H7 (cell line): ENCODE measurements at places on chromosomes 3 and 15. TPM values are rescaled to one million over a fixed set of nuclear protein-coding genes. Genes with fewer than 3 reads are reported as not detected.

Gene GOLGA8T
- total RNA-seq: 0.35 and 1.1 TPM in 2 replicates

Gene FRMD4B
- 1.0 and 1.6 TPM in 2 replicates for total RNA-seq

Gene DNAJB11
- 54.7 and 55.1 TPM in 2 replicates for total RNA-seq

Gene COL7A1
- total RNA-seq: 19.4 and 29.4 TPM in 2 replicates

Gene TUSC7
- total RNA-seq: not detected in 2 replicates

Gene SLC22A13
- total RNA-seq: 0.11 and 0.24 TPM in 2 replicates

Gene SNX33
- 13.3 and 14.3 TPM in 2 replicates for total RNA-seq

Gene BCL6
- total RNA-seq: 2.8 and 6.8 TPM in 2 replicates

Gene CCK
- total RNA-seq: 0.14 TPM in 1 of 2 replicates, not detected in the other

Gene NANOGP8
- 221 and 310 TPM in 2 replicates for total RNA-seq

Gene TMEM40
- 1.8 TPM in 1 of 2 replicates, not detected in the other for total RNA-seq

Gene IL17RB
- total RNA-seq: 7.2 and 8.9 TPM in 2 replicates

Gene TPRG1
- 0.35 and 1.4 TPM in 2 replicates for total RNA-seq

Gene PRICKLE2
- 1.5 and 1.7 TPM in 2 replicates for total RNA-seq

Gene USP3
- 30.0 and 50.8 TPM in 2 replicates for total RNA-seq

Gene CHRM5
- not detected in 2 replicates for total RNA-seq

Gene SH2D7
- total RNA-seq: not detected in 2 replicates

Gene FEZF2
- 0.14 TPM in 1 of 2 replicates, not detected in the other for total RNA-seq

Gene PPIB
- total RNA-seq: 293 and 356 TPM in 2 replicates

Gene ARRDC4
- total RNA-seq: 1.0 and 4.1 TPM in 2 replicates

Gene PRR23A
- not detected in 2 replicates for total RNA-seq

Gene PRSS50
- 0.07 and 0.92 TPM in 2 replicates for total RNA-seq

Gene CILP
- not detected in 2 replicates for total RNA-seq

Gene OR5K2
- total RNA-seq: not detected in 2 replicates
